Left ventricle myocardium inferior (tissue), 1 donor: ENCODE measurements at places on chromosomes 5 and 9. TPM values are rescaled to one million over a fixed set of nuclear protein-coding genes. Genes with fewer than 3 reads are reported as not detected.

BRD3 gene
- 24.7 TPM for total RNA-seq

PCDHAC2 gene
- total RNA-seq: 0.36 TPM

LCP2 gene
- total RNA-seq: 3.9 TPM

NCBP1 gene
- total RNA-seq: 22.5 TPM

ORM2 gene
- total RNA-seq: not detected

LTC4S gene
- 10.9 TPM for total RNA-seq

SAXO1 gene
- total RNA-seq: 0.03 TPM

CTSL gene
- 116 TPM for total RNA-seq

MAPKAP1 gene
- 127 TPM for total RNA-seq
